Uterus (tissue), 4 donors: ENCODE measurements at places on chromosomes 6 and 20. TPM values are rescaled to one million over a fixed set of nuclear protein-coding genes. Genes with fewer than 3 reads are reported as not detected.

GRCh38 chr20:24913076-24913628 is 35.9 kb upstream of the CST7 start:
- H3K4me3 ChIP-seq = no peak overlapping the region
- no peaks in the 10 kb centered on the region for H3K36me3 ChIP-seq
- H3K4me1 ChIP-seq = no peaks in the 10 kb centered on the region
- H3K27me3 ChIP-seq = no peaks in the 10 kb centered on the region
- DNase-seq = no peak
- H3K27ac ChIP-seq = no peak overlapping the region

DNA sequence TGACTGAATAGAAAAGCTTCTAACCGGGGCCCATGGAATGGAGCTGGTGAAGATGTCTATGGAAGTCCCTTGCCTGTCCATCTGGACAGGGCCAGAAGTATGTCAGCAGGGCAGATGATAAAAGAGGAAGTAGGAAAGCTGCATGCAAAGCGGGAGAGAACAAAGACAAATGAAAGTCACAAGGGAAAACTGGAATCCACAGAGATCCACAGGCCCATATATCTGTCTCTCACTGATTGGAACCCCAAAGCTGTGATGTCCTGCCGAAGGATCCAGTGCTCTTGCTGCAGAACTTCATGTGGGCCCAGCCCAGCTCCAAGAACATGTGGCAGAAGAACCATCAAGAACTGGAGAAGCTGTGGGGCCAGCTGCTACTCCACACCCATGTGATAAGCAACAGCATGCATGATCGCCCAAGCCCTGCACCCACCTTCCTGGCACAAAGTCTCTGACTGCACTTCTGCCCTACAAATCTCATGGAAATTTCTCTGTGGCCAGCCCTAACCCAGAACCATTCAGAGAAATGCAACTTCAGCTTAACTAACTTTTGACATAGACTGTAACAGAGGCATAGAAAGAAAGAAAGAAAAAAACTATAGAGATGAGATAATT is 716.0 kb downstream of the KIF16B start:
- H3K4me3 ChIP-seq = no peak overlapping the region
- no peak for DNase-seq

DNA sequence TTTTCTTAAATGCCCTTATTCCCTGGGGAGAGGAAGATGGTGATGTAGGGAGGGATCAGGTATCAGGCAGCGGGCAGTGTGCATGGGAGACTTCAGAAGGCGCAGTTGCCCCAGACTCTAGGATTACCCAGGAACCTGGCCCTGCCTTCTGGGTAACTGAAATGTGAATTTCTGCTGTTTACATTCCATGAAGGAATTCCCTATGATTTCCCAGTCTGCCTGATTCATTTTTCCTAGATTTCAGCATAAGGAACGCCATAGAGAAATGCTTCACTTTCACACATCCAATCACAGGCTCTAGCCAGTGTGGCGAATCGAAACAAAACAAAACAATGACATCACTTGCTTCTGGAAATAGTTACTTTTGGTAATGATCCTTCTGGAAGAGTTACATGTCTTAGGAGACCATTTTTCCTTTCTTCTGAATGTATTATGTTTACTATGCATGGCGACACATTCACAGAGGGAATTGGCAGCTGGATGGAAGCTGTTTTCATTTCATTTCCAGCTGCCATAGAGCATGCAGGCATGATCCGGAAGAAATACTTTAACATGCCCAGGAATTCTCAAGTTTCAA is 33.3 kb downstream of the LRP11 start:
- no peaks in the 10 kb centered on the region for H3K36me3 ChIP-seq
- no peak for DNase-seq
- no peak overlapping the region for H3K27ac ChIP-seq
- H3K4me1 ChIP-seq = no peaks in the 10 kb centered on the region
- no peak overlapping the region for H3K4me3 ChIP-seq

GRCh38 chr6:89298680-89299465 is 16.2 kb downstream of the GABRR2 start:
- no peaks in the 10 kb centered on the region for H3K27me3 ChIP-seq
- DNase-seq = no peak
- H3K4me1 ChIP-seq = no peaks in the 10 kb centered on the region
- H3K36me3 ChIP-seq = no peaks in the 10 kb centered on the region
- H3K4me3 ChIP-seq = no peak overlapping the region

- H3K36me3 ChIP-seq = no peaks in the 10 kb centered on the region
- H3K4me1 ChIP-seq = peaks cover 8% of the 10 kb centered on the region
- no peak for DNase-seq
- no peak overlapping the region for H3K27ac ChIP-seq
- no peaks in the 10 kb centered on the region for H3K27me3 ChIP-seq
Measured at GRCh38 chr20:12455148-12455547, 537.5 kb downstream of the BTBD3 start.

DNA sequence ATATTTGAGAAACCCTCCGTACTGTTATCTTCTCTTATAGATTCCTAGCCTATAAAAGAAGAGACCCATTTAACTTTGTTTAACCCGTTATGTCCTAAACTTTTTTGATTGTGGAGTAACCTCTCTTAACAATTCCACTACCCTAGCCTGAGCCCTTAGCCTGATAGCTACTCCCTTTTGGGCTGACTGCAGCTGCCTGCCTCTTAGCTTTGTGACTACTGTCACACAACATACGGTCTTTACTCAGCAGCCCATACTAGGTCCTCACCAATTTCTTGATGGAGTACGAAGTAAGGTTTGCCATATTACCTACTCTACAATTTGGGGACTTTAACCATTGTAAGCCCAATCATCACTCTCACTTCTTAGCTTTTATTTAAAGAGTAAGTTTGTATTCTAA is 72.7 kb downstream of the QRSL1 start:
- H3K4me3 ChIP-seq = no peak overlapping the region
- H3K27me3 ChIP-seq = no peaks in the 10 kb centered on the region
- H3K4me1 ChIP-seq = no peaks in the 10 kb centered on the region
- DNase-seq = no peak

DNA sequence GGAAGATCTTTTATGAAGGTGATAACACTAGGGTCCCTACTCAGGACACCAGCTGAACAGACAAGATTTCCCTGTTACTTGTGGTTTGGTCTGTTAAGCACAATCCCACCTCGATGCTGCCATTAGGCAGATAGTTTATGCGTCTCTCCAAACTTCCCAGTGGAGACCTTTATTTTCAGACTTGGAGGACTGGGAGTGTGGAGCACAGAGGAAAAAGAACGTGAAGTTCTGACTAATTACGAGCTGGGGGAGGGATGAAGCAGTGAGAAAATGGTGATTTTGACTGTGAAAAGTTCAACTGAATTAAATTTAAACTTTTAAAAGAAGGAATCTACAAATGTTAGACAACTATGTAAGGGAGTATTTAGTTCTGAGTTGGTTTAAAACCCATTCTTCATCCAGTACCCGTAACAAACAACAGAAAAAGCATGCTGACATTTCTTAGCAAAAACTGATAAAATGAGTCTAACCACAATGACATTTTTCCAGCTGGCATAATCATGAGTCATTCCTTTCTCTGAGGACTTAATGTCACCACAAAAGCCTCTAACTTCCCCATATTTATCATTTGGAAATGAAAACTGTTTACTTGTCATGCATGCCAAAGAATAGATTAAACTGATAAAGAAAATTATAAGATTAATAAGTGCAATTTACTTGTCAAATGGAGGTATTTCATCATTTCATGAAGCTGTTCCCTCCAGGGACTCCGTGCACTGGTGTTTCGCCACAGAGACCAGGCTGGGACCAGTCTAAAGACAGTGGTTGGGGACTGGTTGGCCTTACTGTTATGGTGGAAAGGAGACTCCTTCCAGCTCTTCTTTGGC is 113.3 kb upstream of the SSTR4 start:
- no peak for DNase-seq
- no peaks in the 10 kb centered on the region for H3K27me3 ChIP-seq
- H3K36me3 ChIP-seq = no peaks in the 10 kb centered on the region
- H3K4me3 ChIP-seq = no peak overlapping the region
- H3K27ac ChIP-seq = no peak overlapping the region

MEI4 gene
- not detected for total RNA-seq

MMP24 gene
- 2.6 TPM for total RNA-seq
